ENCODE measurements at places on chromosomes 12 and 14.

GRCh38 chr12:7162691-7163114 is 26.8 kb upstream of the PEX5 start:
- no peak for DNase-seq

DNA sequence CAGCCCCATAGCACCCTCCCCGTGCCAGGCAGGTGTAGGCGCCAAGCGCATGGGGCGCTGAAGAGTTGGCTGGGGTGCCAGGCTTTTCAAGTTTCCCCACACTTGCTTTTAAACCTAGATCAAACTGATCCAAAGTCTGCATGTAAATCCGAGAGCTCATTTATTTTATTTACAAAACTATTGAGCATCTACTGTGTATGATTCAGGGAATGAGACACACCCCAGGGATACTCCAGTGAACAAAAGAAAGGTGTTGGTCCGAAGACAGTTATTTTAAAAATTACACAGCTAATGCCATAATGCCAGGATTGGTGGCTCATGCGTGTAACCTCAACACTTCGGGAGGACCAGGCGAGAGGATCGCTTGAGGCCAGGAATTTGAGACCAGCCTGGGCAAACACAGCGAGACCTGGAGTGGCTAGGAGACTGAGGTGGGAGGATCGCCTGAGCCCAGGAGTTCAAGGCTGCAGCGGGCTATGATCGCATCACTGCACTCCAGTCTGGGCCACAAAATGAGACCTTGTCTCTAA is 780 bp upstream of the SLC41A2 start:
- no peak for DNase-seq

DNA sequence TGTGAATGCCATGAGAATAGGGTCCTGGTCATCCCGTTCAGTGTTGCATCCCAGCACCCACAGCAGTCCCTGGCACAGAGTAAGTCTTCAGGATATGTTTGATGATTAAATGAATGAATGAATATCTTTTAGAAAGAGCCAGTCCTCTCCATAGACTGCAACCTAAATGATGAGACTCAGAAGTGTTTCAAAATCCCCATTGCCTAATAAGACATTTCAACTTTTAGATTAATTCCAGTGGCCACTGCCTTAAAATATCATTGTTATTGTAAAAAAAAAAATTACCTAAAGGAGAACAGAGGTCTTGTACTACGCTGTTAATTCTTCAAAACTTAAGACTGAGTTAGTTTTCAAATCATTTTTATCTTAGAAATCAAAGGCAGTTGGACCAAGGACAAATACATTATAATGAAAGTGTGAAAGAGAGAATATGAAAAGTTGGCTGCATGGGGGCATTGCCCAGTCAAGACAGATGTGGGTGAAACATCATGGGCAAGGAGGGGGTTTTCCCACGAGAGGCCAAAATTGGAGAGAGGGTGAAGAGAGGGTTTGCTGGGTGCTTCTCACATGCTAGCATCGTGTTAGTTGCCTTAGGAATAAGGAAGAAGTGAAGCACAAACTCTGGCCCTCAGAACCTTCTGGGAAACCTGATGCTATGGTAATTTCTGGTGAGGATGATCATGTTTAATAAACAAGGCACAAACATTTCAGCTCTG is 26.3 kb upstream of the CPM start:
- DNase-seq, result no peak

GRCh38 chr12:11840366-11840765 is 190.9 kb downstream of the ETV6 start:
- no peak for DNase-seq

DNA sequence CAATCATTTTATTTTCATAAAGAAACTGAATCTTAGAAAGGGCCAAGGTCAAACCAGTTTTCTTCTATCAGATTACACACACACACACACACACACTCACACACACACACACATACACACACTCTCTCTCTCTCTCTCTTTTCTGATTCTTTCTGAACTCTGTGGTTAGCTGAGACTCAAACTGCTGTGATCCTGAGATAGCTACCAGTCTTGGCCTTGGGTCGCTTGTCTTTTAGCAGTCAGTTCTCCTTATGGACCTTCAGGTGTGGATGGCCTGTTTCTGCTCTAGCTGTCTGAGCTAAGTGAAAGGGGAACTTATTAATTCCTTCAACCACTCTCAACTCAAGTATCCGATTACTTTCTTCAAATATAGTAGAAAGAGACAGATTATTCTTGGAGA is 145.1 kb downstream of the GRIP1 start:
- DNase-seq, result no peak

GRCh38 chr12:57270966-57271470 is 20.0 kb upstream of the STAC3 start:
- DNase-seq, result no peak

GRCh38 chr12:106130474-106131113 is 8.2 kb downstream of the NUAK1 start:
- no peak for DNase-seq

DNA sequence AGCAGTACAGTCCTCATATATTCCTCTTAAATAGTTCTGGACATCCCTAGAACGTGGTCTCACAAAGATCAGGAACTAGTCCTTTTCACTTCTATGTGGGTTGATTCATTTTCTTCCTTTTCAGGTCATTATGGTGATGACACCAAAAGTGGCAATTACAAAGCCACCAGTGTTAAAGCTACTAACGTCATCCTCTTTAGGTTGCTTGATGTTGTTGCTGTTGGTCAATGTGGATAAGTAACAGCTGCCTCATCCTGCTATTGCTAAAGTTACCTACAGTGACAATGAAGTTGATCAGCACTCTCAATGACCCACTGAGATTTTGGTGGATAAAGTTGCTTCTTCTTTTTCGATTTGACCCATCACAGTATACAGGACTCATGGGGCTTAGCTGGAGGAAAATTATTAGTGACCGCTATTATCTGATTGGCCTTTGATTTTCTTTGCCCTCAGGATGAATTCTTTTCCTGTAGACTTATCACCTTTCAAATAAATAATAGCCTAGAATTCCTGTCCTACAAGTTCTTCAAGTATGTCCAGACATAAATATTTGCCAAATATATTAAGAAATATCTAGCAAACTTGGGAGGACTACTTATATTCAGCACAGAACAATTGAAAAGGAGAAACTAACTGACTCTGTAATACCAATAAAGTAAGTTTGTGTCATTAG is 54.0 kb upstream of the ATP2B1 start:
- no peak for DNase-seq

- no peak for DNase-seq
Measured at GRCh38 chr12:6552140-6552551, 3.7 kb downstream of the IFFO1 start.

DNA sequence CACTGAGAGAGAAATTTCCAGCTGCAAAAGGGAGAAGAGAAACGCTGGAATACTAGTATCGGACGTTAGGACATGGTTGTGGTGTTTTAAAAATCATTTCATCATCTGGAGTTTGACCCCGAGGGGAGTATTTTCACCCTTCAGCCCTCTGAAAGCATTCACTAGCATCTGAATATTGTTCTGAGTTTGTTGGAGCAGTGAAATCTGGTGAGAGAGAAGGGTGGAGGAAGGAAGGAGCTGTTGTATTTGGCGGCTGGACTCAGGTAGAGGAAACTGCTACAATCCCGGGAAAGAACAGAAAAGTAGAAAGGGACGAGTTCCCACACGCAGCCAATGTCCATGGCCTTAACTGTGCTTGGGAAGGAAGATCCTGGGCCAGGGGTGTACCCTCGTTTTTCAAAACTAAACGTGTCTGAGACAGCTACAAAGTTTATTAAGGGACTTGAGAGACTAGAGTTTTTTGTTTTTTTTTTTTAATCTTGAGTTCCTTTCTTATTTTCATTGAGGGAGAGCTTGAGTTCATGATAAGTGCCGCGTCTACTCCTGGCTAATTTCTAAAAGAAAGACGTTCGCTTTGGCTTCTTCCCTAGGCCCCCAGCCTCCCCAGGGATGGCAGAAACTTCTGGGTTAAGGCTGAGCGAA is 896 bp upstream of the CDKN1B start:
- no peak for DNase-seq

DNA sequence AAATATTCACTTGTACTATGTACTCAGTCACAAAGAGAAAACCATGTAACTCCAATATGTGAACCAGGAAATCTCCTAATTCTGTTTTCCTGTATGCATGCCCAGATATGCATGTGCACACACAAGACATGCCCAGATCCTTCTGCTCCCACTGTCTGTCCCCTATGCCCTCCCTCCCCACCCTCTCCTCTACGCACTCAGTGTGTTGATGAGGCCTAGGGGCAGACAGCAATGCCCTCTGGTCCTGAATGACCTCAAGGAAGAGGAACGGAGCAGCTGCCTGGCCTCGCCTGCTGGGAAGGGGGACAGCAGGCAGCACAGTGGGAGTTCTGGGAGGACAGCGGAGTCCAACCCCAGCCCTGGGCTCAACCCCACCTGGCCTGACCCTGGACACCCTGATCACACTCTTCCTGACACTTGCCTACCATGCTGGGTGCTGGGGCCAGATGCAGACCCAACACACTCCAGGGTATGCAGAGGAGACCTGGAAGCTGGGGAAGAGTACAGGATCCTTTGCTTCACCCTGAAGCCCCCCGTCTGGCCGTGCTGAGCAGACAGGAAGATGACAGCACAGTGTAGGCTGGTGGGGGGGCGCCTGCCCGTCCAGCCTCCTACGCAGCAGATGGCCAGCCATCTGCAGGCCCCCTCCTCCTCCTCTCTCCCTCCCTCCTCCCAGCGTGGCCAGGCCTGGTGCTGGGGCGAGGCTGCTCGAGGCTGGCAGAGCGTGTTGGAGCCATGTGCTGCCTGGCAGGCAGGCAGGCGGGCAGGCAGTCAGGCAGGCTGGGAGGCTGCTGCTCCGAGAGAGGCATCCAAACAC is 106.6 kb upstream of the NCOR2 start:
- no peak for DNase-seq

DNA sequence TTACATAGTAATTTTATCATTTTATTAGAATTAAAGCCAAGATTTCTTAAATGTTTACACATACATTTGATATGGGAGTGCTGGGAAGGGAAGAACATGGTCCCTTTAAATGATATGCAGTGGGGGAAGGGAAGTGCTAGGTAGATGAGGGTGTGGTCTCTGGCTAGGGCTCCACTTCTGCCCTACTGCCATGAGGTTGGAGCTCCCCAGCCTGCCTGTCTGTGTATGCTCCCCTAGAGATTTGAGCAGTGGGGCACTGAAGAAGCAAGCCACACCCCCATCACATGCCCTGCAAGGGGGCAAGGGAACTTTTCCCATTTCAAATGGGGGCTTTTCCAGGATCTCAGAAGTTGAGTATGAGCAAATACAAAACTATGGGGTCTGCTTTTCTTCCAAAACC is 25.5 kb downstream of the CLECL1 start:
- DNase-seq, result no peak

DNA sequence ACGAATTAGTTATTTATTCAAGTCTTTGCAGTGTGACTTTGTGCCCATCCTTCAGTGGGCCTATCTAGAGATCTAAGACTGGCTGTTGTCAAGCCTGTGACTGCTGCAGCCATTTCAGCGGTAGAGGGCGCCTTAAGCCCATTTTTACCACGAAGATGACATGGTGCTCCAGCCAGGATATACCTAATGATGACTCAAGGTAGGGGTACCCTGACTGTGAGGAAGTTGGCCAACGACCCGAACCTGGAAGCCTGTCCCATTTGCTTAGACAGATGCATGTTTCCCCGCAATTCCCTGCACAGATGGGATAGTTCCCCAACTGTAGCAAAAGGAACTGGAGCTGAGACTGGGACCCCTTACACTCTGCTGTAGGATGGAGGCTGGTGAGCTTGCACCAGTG is 41.3 kb downstream of the RAB3IP start:
- DNase-seq, result no peak

DNA sequence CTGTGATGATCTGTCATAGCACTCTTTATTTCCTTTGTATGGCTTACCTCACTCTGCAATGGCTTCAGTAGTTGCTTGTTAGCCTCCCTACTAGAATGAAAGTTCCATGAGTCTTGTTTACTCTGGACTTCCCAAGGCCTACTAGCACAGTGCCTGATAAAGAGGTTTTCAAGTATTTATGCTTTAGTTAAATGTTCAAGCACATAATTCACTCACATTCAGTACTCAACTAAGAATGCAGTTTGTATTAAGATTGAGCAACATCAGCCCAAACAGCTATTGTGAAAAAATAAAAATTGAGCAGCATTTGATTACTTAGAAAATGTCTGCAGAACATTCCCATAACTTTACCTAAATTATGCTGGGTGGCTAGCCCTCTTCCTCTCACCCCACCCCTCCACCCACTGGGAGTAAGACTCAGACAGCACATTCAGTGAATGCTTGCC is 158.9 kb upstream of the AMIGO2 start:
- no peak for DNase-seq

GRCh38 chr14:100147181-100147631 is 12.2 kb downstream of the DEGS2 start:
- no peak for DNase-seq

DNA sequence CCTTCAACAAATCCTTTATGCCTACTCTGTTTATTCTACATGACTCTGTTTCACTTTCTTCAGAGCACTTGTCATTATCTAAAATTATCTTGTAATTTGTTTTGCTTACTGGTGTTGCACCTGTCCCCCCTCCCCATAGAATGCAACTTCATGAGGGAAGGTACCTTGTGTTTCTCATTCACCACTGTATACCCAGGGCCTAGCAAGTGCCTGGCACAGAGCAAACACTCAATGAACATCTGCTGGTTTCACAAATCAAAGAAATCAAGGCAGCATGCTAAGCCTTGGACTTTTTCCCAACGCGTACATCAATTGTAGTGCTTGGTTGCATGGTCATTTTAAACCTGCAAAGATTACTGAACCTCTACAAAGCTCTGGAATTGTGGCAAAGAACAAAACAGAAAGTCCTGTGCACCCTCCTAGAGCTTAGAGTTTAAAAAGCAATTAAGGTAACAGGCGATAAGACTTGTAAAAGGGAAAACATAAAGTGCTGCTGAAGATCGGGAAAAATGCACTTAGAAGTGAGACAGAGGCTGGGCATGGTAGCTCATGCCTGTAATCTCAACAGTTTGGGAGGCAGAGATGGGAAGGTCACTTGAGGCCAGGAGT is 479.1 kb downstream of the MED13L start:
- no peak for DNase-seq

DNA sequence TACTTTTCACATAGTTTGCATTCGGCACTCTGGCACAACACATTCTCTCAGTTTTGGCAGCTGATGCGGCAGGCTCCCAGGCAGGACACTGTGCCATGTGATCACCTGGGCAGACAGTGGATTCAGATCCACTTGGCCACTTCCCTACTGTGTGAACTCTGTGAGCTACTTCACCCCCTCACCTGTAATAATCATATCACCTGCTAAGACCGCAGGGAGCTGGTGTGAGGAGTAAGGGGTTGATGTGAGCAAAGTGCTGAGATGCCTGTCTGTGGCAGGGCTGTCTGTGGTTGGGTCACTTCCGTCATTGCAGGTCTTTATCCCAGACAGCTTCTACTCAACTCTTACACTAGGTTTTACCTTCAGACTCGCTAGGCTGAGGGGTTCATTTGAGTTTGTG is 50.4 kb upstream of the AMN start:
- DNase-seq, result no peak

- DNase-seq, result no peak
Measured at GRCh38 chr12:100463661-100464060, 10.0 kb upstream of the NR1H4 start.

GRCh38 chr12:75628511-75628910 is 117.1 kb upstream of the KRR1 start:
- no peak for DNase-seq

- no peak for DNase-seq
Measured at GRCh38 chr14:84566109-84566508, 963.8 kb upstream of the FLRT2 start.

All from stimulated activated CD4-positive, alpha-beta T cell treated with anti-CD3 and anti-CD28 coated beads, TNF-alpha, amount 100 ng/mL, for 4 hours (primary cell).